ENCODE measurements at places on chromosomes 11 and 22. TPM values are rescaled to one million over a fixed set of nuclear protein-coding genes. Genes with fewer than 3 reads are reported as not detected.

DNA sequence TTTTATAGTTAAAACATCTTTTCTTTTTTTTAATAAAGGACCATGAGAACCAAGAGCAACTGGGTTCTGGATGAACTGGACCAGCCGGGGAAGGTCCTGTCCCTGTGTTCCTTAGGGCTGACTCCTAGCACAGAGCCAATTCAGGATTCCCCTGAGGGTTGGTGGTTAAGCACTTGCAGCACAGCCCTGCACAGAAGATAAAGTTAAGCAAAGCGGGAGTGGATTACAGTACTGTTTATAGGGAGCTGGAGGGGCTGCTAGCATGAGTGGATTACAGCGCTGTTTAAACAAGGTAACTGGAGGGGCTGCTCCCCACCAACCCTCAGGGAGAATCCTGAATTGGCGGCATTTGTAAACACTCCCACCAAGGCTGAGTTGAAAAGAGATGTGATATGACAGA lies 90.6 kb downstream of the CELSR1 start:
- DNase-seq = no peak
- H3K4me1 ChIP-seq = no peaks in the 10 kb centered on the region
- H3K27me3 ChIP-seq = peaks cover 10% of the 10 kb centered on the region
- H3K4me3 ChIP-seq = no peak overlapping the region
- H3K27ac ChIP-seq = no peak overlapping the region

- H3K4me1 ChIP-seq = peaks cover 18% of the 10 kb centered on the region
- H3K27me3 ChIP-seq = no peaks in the 10 kb centered on the region
- H3K27ac ChIP-seq = no peak overlapping the region
- no peaks in the 10 kb centered on the region for H3K36me3 ChIP-seq
These were observed 210.6 kb downstream of the CSNK2A3 start for GRCh38 chr11:11142430-11142829.

OR56B1 gene
- total RNA-seq = not detected

- no peaks in the 10 kb centered on the region for H3K27me3 ChIP-seq
- H3K36me3 ChIP-seq = peaks cover 5% of the 10 kb centered on the region
- H3K4me1 ChIP-seq = peaks cover 24% of the 10 kb centered on the region
- no peak overlapping the region for H3K4me3 ChIP-seq
- H3K27ac ChIP-seq = peak overlapping the region; percentile 19
These were observed 3.3 kb upstream of the GRK2 start for GRCh38 chr11:67262731-67263675.

GRCh38 chr22:31945971-31946680 lies 1.8 kb downstream of the YWHAH start:
- DNase-seq = no peak
- peak overlapping the region; percentile 98 for H3K4me3 ChIP-seq
- H3K27ac ChIP-seq = peak overlapping the region; percentile 96
- H3K4me1 ChIP-seq = peaks cover 35% of the 10 kb centered on the region

DNA sequence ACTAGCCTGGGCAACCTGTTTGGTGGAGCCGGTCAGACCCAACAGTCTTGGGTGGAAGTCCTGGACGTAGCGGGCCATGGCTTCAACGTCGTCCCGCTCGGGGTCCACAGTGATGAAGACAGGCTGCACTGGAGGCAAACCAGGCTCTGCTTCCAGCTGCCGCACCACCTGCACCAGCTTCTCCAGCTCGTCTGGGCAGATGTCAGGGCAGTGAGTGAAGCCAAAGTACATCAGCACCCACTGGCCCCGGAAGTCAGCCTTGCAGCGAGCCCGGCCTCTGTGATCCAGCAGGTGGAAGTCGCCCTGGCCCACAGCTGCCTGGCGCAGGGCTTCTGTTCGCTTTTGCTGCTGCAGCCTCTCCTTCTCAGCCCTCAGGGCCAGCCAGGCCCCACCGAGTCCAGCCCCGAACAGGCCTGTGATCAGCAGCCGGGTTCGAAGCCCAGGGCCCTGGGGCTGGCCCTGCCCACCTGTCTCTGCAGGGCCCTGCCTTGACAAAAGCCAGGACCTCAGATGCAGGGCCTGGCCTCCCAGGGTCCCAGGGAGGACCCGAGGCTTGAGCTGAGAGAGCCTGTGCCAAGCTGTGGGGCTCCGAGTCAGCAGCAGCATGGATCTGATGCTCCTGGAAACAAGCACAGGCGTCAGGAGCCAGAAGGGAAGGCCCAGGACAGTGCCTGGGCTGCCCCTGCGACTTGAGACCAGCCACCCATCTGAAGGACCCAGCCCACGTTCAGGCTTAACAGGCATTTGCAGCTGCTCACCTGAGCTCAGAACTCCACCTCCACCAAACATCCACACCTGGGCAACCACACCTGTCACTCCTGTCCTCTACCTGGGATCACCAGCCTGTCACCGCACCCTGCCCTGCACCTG lies 1.4 kb downstream of the SCO2 start:
- peak; percentile 59 for DNase-seq
- peaks cover 17% of the 10 kb centered on the region for H3K4me1 ChIP-seq
- no peak overlapping the region for H3K27ac ChIP-seq
- H3K36me3 ChIP-seq = peaks cover 3% of the 10 kb centered on the region

- H3K4me1 ChIP-seq = no peaks in the 10 kb centered on the region
- H3K36me3 ChIP-seq = no peaks in the 10 kb centered on the region
- H3K4me3 ChIP-seq = no peak overlapping the region
- no peak for DNase-seq
These were observed 60.4 kb downstream of the SBF2 start for GRCh38 chr11:10233581-10233980.

DNA sequence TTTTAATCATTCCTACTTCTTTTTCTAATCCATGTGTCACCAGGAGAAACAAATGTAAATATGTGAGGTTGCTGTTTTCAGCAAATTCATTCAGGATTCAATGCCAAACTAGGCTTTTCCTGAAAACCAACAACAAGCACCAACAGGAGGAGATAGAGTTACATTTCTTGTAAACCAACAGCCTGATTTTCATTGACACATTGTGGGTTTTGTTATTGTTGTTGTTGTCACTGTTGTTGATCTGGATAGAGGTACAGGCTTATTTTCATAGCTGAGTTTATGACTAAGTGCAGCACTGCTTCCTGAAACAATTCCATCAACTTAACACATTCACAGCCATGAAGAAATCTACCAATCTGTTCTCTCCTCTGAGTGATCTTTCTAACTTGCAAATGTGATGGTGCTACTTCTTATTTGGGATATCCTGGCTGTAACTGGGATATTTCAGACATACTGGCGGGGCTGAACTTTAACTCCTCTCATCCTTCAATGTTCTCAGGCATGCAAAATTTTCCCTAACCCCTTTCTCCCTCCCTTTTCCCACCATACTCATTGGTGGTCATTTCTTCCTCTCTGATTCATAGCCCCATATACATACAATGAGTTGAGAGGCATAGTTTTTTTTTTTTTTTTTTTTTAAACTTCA lies 65.5 kb downstream of the ME3 start:
- H3K4me1 ChIP-seq = peaks cover 13% of the 10 kb centered on the region
- H3K27ac ChIP-seq = no peak overlapping the region
- H3K4me3 ChIP-seq = no peak overlapping the region
- H3K36me3 ChIP-seq = no peaks in the 10 kb centered on the region
- DNase-seq = no peak

ZNF215 gene
- 0.36 TPM for total RNA-seq

GRCh38 chr11:64317961-64318765 lies at the start of gene PRDX5:
Gene PRDX5 (plus strand): TSS chr11:64318121. CDS start chr11:64318216, 95 bp downstream.
- H3K36me3 ChIP-seq = peaks cover 8% of the 10 kb centered on the region
- peaks cover 16% of the 10 kb centered on the region for H3K4me1 ChIP-seq
- H3K27ac ChIP-seq = peak within 1 kb of the TSS; percentile 99
- H3K27me3 ChIP-seq = no peaks in the 10 kb centered on the region

GRCh38 chr11:132728026-132728425 lies 804.3 kb downstream of the OPCML start:
- H3K36me3 ChIP-seq = no peaks in the 10 kb centered on the region
- DNase-seq = no peak
- no peaks in the 10 kb centered on the region for H3K27me3 ChIP-seq
- no peaks in the 10 kb centered on the region for H3K4me1 ChIP-seq
- no peak overlapping the region for H3K4me3 ChIP-seq
- H3K27ac ChIP-seq = no peak overlapping the region

OSBP2 gene
- total RNA-seq = 2.5 TPM

DEUP1 gene
- not detected for total RNA-seq

DNA sequence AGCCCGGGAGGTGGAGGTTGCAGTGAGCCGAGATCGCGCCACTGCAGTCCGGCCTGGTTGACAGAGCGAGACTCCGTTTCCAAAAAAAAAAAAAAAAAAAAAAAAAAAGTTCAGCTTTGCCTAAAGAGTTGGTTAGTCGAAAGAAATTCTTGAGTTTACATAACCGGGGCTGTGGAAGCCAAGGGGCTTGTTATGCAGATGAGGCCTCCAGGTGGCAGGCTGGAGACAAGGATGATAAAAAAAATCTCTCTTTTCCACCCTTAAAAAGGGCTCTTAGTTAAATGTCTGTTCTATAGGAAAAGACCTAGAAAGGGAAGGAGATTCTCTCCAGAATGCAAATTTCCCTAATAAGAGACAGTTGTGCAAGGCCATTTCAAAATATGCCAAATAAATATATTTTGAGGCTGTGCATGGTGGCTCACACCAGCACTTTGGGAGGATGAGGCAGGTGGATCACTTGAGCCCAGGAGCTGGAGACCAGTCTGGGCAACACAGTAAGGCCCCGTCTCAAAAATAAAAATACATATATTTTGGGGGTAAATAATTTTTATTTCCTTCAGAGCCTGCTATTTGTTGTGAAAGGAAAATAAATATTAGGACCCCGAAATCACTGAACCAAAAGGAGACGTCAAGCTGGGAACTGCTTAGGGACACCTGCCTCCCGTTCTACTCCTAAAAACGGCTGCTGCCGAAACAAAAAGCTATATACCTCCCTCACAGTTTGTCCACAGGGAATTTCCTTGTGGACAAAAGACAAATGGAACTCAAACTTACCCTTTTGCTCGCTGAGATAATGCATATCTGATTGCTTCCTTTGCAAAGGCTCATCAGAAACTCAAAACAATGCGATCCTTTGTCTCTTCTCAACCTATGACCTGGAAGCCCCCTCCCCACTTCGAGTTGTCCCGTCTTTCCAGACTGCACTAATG lies 2.4 kb upstream of the IFITM2 start:
- no peak overlapping the region for H3K27ac ChIP-seq
- peak; percentile 73 for DNase-seq
- H3K36me3 ChIP-seq = no peaks in the 10 kb centered on the region
- peaks cover 19% of the 10 kb centered on the region for H3K27me3 ChIP-seq
- H3K4me3 ChIP-seq = no peak overlapping the region
- no peaks in the 10 kb centered on the region for H3K4me1 ChIP-seq

KIRREL3 gene
- total RNA-seq = not detected

DNA sequence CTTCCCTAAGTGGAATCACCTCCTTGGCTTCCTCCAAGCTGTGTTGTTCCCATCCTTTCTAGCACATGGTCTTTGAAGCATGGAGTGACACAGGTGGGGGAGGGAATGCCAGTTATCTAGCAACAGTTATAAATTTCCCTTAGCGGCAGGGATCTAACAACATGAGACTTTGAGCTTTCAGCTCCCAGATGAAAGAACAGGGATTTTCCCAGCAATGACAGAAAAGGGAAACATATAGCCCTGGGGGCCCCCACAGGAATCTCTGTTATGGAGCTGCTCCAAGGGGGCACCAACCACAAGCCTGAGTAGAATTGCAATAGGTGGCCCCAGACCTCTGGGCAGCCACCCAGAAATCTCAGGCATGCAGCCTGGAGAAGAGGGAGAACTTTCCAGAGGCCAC lies 163.0 kb downstream of the GRIK4 start:
- H3K27me3 ChIP-seq = no peaks in the 10 kb centered on the region
- H3K36me3 ChIP-seq = no peaks in the 10 kb centered on the region
- DNase-seq = no peak
- no peaks in the 10 kb centered on the region for H3K4me1 ChIP-seq

GLYAT gene
- total RNA-seq = 0.54 TPM

VSIG2 gene
- 0.30 TPM for total RNA-seq

C11orf65 gene
- 0.16 TPM for total RNA-seq

RAPSN gene
- total RNA-seq = 47.5 TPM

OR56A1 gene
- total RNA-seq = not detected

GRCh38 chr11:27186580-27186979 lies 146.0 kb downstream of the BBOX1 start:
- H3K36me3 ChIP-seq = no peaks in the 10 kb centered on the region
- no peak for DNase-seq
- H3K4me1 ChIP-seq = peaks cover 4% of the 10 kb centered on the region

DGCR8 gene
- total RNA-seq = 14.8 TPM

- DNase-seq = no peak
- H3K4me3 ChIP-seq = no peak overlapping the region
- no peak overlapping the region for H3K27ac ChIP-seq
- H3K4me1 ChIP-seq = no peaks in the 10 kb centered on the region
- H3K36me3 ChIP-seq = no peaks in the 10 kb centered on the region
These were observed 1.4 kb upstream of the OR52M1 start for GRCh38 chr11:4543561-4543960.

DNA sequence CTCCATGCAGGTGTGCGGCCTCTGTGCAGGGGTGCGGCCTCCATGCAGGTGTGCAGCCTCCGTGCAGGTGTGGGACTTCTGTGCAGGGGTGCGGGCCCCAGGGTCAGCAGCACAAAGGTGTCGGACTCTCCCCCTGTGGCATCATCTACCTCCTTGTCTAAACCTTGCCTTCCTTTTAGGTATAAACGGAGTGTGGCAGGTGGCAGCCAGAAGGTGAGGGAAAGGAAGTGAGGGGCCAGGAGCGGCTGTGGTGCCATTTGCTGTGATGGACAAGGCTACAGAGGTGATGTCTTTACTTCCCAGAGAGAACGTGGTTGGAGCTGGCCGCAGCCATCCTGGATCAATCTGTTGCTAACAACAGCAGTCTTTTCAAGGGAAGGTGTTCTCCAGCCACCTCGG lies 9.1 kb downstream of the GAL start:
- H3K36me3 ChIP-seq = no peaks in the 10 kb centered on the region
- H3K27ac ChIP-seq = no peak overlapping the region

DNA sequence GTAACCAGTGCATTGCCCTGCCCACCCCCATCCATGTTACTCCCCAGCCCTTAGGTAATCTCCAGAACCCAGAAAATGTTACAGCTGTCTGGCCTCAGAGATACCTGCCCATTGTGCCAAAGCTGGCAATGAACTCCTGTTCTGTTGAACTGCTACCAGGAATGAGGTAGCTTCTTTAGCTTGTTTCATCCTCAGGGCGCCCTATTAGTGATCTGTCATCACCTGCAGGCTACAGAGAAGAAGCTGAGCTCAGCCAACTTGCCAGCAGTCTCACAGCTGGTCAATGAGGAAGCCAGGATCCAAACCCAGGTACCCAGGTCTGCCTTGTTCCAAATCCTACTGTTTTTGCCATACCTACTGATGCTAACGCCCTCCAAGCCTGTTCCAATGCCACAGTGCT lies 88.7 kb downstream of the GALNT18 start:
- H3K27ac ChIP-seq = peak overlapping the region; percentile 31
- H3K27me3 ChIP-seq = no peaks in the 10 kb centered on the region
- no peaks in the 10 kb centered on the region for H3K36me3 ChIP-seq
- peaks cover 37% of the 10 kb centered on the region for H3K4me1 ChIP-seq
- no peak overlapping the region for H3K4me3 ChIP-seq

GRIA4 gene
- not detected for total RNA-seq

TMEM132A gene
- 4.9 TPM for total RNA-seq

LDLRAD3 gene
- 16.0 TPM for total RNA-seq

GRCh38 chr11:77086521-77087472 lies 15.8 kb upstream of the OMP start:
- H3K4me1 ChIP-seq = peaks cover 3% of the 10 kb centered on the region
- no peaks in the 10 kb centered on the region for H3K36me3 ChIP-seq
- DNase-seq = peak; percentile 1
- H3K27me3 ChIP-seq = no peaks in the 10 kb centered on the region

OR10W1 gene
- not detected for total RNA-seq

OR51E2 gene
- not detected for total RNA-seq

- no peak overlapping the region for H3K27ac ChIP-seq
- no peaks in the 10 kb centered on the region for H3K36me3 ChIP-seq
- DNase-seq = no peak
- H3K4me3 ChIP-seq = no peak overlapping the region
- no peaks in the 10 kb centered on the region for H3K4me1 ChIP-seq
These were observed 77.9 kb upstream of the ALX4 start for GRCh38 chr11:44387825-44388224.

C22orf31 gene
- not detected for total RNA-seq

TSKU gene
- 4.0 TPM for total RNA-seq
